ENCODE measurements at places on chromosomes 2 and 18.

- peak; percentile 22 for DNase-seq
These were observed 972 bp downstream of the IL1R1 start for GRCh38 chr2:102143450-102143985.

DNA sequence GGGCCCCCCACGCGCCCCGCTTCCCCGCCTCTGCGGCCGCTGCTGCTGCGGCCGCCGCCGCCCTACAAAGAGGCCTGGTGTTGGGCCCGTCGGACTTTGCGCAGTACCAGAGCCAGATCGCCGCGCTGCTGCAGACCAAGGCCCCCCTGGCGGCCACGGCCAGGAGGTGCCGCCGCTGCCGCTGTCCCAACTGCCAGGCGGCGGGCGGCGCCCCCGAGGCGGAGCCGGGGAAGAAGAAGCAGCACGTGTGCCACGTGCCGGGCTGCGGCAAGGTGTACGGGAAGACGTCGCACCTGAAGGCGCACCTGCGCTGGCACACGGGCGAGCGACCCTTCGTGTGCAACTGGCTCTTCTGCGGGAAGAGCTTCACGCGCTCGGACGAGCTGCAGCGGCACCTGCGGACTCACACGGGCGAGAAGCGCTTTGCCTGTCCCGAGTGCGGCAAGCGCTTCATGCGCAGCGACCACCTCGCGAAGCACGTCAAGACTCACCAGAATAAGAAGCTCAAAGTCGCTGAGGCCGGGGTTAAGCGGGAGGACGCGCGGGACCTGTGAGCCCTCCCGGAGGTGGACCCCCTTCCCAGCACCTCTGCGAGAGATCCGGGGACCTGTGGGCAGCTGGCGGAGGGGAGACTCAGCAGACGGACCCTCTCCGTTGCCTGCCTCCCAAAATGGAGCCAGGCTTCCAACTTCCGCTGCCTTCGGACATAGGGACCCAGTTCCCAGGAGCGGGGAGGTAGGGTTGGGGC, 1.9 kb downstream of the SP5 start:
- peak; percentile 26 for DNase-seq

DNA sequence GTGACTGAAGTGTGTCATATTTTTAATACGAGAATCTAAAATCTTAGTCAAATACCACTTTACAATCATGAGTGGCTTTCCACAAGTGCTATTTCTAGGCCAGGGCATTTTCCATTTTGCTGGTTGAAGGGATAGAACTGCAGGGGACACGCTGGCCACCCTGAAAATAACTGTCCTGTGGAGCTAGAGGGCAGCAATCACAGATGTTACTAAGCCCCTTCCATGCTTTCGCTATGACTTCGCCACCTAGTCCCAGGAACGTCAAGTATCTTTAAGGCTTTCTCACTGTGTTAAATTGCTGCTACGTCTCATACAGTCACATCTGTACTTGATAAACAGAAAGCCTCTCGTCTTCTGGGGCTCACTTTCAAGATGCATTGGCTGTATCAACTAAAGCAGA, 171.8 kb downstream of the CDH2 start:
- peak; percentile 40 for DNase-seq

- no peak for DNase-seq
These were observed 46.5 kb downstream of the PTGR3 start for GRCh38 chr18:75162467-75162866.

All from fibroblast of skin of right quadriceps (primary cell).